ENCODE measurements at places on chromosomes 12 and 14. TPM values are rescaled to one million over a fixed set of nuclear protein-coding genes. Genes with fewer than 3 reads are reported as not detected.

- H3K4me3 ChIP-seq = no peak overlapping the region
- H3K27ac ChIP-seq = no peak overlapping the region
- H3K27me3 ChIP-seq = no peaks in the 10 kb centered on the region
- no peaks in the 10 kb centered on the region for H3K36me3 ChIP-seq
- no peaks in the 10 kb centered on the region for H3K4me1 ChIP-seq
These were observed 27.3 kb downstream of the SERPINA1 start for GRCh38 chr14:94360945-94361565.

Gene PARP11
- 2.7 TPM for total RNA-seq

Gene PRH2
- total RNA-seq = not detected

DNA sequence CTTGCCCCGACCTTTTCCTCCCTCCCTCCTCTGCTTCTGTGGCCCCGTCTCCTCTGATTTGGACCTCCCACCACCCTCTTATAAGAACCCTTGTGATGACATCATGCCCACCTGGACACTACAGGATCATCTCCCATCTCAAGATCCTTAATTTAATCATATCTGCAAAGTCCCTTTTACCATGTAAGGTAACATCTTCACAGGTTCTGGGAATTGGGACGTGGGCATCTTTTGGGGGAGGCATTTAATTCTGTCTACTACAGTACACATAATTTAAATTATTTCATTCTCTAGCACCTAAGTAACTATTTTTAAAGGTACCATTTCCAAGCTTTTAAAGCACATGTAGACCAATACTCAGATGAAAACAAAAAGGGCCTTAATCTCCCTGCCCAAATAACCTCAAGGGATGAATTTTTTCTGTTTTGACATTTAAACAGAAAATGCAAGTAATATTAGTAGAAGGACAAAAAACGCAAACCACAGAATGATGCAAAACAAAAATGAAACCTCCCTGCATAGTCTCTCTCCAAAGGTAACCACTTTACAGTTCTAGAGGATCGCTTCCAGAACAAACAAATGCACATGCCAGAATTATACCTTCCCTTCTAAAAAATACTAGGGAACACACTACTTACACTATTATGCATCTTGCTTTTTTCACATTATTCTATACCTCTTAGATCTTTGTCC lies 222.1 kb downstream of the AACS start:
- no peaks in the 10 kb centered on the region for H3K4me1 ChIP-seq
- H3K36me3 ChIP-seq = no peaks in the 10 kb centered on the region
- DNase-seq = no peak
- no peak overlapping the region for H3K4me3 ChIP-seq
- H3K27ac ChIP-seq = no peak overlapping the region
- H3K27me3 ChIP-seq = peaks cover 36% of the 10 kb centered on the region
